ENCODE measurements at places on chromosomes 5 and 9.
A peak's percentile ranks its signal among the peaks of the same experiment; 100 is the strongest.

- DNase-seq = no peak
These were observed 30.7 kb downstream of the OR2V1 start for GRCh38 chr5:181100121-181100875.

DNA sequence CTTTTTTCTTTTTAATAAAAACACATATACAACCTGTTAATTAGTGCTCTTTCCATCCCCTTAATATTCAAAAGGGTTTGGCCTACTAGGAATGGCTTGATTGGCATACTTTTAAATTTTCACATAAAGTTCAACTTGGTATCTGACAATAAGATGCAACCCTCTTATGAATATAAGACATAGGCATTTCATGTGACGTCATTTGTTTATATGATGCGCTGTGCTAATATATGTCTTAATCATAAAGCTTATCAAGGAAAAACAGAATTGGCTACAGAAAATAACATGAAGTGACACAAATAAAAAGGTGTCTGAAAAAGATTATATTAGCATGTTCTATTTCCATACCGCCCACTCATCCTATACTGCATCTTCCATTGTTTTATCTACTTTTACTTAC lies 1642.4 kb downstream of the EFNA5 start:
- no peak for DNase-seq

GRCh38 chr5:77630114-77630680 lies 8.3 kb downstream of the OTP start:
- DNase-seq = peak; percentile 44

DNA sequence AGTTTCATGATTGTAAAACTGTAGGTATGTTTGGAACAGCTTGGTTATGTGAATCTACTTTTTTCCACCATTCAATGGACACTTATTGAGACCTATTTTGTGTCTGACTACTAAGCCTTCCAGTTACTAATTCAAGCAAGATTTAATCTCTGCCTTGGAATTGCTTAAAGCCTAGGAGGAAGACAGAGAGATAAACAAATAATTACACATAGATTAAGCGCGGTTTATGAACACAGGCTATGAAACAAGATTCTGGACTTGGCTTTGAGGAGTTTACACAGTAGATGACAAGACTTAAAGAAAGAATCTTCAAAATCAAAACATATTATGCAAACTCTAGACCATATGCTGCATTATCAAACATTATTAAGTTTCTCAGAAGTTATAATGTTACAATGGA lies 340.4 kb downstream of the RASEF start:
- DNase-seq = no peak

DNA sequence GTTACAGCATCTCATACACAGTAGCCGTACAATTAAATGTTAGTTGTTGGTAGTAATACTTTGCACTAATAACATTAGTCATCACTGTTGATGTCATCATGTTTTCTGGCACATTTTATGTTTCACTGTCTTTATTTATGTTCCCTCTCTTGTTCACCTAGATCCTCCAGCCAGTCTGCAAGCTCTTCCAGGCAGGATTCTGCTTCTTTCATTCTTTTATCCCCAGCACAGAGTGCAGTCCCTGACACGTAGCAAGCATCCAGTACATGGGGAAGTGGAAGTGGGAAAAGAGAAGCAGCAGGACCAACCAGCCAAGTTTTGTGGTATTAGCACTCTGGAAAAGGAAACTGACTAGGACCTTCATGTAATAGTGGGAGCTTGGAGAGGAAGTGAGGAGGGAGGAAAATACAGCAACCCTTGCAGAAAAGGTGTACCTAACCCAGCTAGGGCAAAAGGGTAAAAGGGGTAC lies 89.7 kb upstream of the SLC44A1 start:
- DNase-seq = no peak

All from stimulated activated CD4-positive, alpha-beta T cell treated with anti-CD3 and anti-CD28 coated beads, Interleukin-12 subunit alpha, Interleukin-12 subunit beta, amount 100 ng/mL, for 48 hours (primary cell).